CD4-positive, alpha-beta T cell treated with Interleukin-12 subunit alpha and Interleukin-12 subunit beta, for 1 hour (primary cell): ENCODE measurements at places on chromosomes 6 and 20.

DNA sequence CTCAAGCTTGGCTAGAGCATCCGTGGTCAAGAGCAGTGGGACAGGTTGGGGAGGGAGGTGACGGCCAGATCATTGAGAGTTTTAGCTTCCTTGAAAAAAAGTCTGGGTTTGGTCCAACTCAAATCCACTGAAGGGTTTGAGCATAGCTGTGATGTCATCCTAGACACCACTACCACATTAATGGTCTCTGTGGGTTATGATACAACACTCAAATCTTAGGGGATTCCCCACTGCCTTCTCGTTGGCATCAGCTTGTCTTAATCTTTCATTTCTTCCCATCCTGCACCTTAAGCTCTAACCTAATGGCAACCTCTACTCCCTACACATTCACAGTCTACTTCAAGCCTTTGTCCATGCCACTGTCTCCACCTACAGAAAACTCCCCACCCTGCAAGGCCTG, 77.3 kb downstream of the BMP6 start:
- no peak for DNase-seq

DNA sequence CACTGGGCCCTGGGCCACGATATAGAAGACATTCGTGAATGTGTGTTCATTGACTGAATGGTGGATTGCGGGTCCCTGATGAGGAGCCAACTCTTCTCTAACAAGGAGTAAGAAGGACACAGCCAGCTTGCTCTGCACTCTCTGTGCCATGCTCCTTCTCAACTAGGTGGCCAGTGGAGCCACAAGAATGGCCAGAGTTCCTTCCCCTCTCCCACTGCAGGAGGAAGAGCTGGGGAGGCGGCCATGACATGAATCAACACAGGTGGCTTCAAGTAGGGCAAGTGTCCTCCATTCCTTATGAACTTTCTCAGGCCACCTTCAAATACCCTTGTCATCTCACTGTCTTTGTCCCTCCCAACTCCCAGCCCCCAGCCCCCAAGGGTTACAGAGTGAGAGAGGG, 305.7 kb downstream of the KIF16B start:
- DNase-seq: no peak

DNA sequence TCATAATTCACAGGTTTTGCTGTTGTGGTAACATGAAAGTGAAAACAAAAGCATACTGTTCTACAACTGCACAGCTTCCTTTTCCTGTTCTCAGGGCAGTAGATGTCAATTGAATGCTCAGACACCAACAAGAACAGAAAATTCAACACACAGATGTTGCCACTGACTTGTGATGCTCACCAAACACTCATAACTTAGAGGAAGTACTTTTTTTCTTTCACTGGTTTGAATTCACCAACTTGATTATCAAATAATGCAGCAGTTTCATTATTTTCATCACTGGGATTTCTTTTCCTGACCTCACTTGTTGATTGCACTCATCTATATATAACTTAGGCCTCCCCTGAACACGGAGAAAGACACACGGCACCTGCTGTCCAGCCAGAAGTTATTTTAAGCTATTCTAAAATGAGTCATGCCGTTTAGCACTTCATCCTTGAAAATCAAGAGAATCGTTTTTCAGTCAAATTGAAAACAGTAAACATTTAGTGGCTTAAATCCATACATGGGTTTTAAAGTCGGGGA, 949 bp downstream of the TXLNB start:
- peak; percentile 80 for DNase-seq

GRCh38 chr20:58545565-58546415, 30.6 kb upstream of the APCDD1L start:
- no peak for DNase-seq

- DNase-seq: no peak
Observed at GRCh38 chr6:138817799-138818198, 21.9 kb downstream of the ECT2L start.

- DNase-seq: no peak
Observed at GRCh38 chr6:161214722-161215121, 59.1 kb downstream of the AGPAT4 start.

GRCh38 chr6:94052749-94053148, 633.4 kb upstream of the EPHA7 start:
- no peak for DNase-seq

DNA sequence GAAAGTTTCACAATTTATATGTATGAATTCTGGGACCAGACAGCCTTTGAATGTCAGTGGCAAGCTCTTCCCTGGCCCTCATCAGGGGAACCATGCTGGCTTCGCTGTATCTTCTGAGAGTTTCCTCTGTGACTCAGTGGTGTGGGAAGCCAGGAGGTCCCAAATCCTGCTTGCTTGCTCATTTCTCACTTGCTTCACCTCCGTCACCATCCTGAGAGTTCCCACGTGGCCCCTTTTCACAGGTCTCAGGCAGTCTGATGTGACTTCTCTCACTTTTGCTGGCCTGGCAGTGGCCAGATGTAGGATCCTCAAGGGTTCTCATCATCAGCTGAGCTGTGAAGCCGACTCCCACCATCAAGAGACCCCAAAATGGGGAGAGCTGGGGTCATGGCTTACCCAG, 28.4 kb upstream of the RIN2 start:
- DNase-seq: no peak
